ENCODE measurements at places on chromosomes 5 and 9. TPM values are rescaled to one million over a fixed set of nuclear protein-coding genes. Genes with fewer than 3 reads are reported as not detected.

Gene TUSC1
- polyA plus RNA-seq, result 10.5 TPM

Gene PDE6A
- polyA plus RNA-seq, result not detected

DNA sequence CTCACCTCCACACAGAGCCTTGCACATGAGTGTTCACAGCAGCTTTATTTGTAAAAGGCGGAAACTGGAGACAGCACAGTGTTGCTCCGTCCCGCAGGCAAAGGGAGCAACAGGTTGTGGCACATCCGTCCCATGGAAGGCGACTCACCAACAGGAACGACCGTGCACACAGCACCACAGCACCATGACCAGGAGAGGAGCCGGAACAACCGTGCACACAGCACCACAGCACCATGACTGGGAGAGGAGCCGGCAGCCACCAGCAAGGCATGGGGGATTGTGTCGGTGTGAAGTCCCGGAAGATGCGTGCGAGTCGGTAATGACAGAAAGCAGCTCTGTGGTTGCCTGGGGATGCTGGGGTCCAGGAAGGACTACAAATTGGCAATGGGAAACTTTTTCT lies 158.5 kb downstream of the C9orf50 start:
- no peak for DNase-seq

GRCh38 chr9:133609311-133610098 lies at the start of gene FAM163B:
FAM163B (minus strand) TSS chr9:133609389; CDS start chr9:133580223, 29,166 bp downstream.
- DNase-seq, result no peak
